ENCODE measurements at places on chromosomes 6 and 20.

DNA sequence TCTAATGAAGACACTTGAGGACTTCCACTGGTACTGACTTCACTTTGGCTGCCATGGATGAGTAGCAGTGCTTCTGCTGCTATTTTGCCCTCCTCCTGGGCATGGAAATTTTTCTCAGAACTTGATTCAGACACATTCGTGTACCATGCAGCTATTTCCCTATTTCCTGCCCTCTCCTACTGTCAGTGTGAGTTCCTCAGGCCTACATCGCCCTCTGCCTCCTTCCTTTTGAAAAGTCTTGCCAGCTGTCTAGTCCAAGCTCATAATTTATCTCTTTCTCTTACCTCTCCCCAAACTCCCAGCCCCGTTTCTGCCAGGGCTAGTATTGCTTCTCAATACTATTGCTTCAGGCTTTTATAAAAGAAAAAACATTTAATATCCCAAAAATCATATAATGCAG, 470.2 kb downstream of the ADGRB3 start:
- DNase-seq = no peak

- no peak for DNase-seq
Observed at GRCh38 chr6:38867726-38868125, 152.6 kb downstream of the DNAH8 start.

- no peak for DNase-seq
Observed at GRCh38 chr20:48489046-48489463, 338.7 kb downstream of the PREX1 start.

DNA sequence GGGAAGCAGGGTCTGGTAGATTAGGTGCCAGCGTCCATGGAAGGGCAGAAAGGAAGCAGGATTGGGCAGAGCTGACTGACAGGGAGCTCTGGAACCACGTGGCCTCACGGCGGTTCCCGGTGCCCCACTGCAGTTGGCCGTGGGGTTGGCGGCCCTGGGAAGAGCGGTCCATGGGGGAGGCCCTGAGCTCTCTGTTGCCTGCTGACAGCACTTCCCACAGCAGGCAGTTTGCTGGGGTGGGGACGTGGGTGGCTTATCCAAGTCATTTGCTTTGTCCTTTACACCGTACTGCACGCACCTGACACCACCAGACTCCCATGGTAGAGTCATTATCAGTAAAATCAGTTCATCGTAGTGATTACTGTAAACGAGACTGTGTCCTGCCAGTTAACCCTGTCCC, 56.1 kb downstream of the RPP40 start:
- DNase-seq = no peak

- no peak for DNase-seq
Observed at GRCh38 chr6:7218406-7218988, 94.5 kb downstream of the SSR1 start.

GRCh38 chr20:10513931-10514575, 78.9 kb downstream of the SLX4IP start:
- no peak for DNase-seq

Data from HCT116 (cell line).